ENCODE measurements at places on chromosomes 12 and 14. TPM values are rescaled to one million over a fixed set of nuclear protein-coding genes. Genes with fewer than 3 reads are reported as not detected.

DNA sequence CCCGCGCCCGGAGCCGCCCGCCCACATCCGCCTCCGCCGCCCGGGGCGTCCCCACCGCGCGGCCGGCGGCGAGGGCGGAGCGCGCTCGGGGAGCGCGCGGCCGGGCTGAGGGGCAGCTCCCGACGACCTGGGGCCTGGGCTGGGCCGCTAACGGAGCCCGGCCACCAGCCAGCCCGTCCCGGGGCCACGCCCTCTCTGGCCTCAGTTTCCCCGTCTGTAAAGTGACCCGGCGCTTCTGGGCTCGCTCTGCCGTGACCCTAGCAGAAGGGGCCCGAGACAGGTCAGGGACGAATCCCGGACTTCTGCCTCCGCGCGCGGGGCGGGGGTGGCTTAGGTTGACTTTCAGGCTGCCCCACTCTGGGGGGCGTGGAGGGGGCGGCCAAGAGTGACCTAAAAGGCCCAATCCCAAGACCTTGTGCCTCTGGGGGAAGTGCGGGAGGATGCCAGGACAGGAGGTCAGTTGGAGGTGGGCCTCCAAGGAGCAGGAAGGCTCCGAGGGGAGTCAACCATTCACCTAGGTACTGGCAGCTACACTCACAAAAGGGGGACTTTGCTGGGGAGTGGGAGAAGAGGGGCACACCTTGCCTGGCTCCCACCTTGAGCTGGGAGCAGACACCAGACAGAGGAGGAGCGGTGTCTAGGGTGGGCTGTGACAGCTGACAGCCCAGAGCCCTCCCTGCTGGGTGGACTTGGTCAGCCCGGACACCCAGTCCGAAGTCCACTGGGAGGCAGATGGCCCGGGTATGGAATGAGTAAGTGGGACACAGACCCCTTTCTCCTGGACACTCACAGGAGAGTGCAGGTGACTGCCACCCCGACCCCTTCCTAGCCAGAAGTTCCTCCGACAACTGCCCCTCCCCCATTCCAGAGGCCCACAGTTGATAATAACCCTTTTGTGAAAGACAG is 486 bp upstream of the AKT1 start:
- no peak for DNase-seq

DNA sequence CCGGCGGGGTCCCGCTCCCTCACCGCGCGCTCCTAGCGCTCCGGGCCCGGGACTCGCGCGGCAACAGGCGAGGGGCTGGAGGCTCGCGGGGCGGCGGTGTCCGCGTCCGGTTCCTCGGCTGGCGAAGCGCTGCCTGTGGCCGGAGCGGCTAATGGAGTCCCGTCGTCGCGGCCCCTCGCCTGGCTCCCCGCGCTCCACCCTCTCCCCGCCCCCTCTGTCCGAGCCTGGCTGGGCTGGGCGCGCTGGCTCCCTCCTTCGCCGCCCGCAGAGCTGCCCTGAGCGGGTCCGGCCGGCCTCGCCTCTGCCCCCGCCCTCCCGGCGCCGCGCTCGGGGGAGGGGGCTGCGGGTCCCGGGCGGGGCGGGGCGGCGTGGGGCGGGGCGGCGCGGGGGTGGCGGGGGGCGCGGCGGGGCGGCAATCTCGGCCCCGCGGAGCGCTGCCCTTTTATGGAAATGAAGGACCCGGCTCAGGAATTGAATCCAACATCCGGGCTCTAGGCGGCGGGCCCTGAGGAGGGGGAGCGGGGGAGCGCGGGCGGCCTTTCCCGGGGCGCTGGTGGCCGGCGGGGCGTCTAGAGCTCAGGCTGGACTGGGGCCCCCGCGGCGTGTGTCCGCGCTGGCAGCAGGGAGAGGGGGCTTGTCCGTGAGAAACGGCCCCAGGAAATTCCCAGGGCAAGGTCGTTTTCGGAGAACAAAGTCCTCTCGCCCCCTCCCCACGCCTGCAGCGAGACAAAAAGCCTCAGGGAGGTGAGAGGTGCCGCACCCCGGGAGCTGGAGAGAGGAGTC is at the start of gene FERMT2:
TSS of gene FERMT2 (minus strand) at position 153 of the 783 bp plus-strand sequence. CDS start 482 bp downstream, outside the sequence.
- peak; percentile 58 for DNase-seq

- DNase-seq: no peak
Measured at GRCh38 chr14:81440041-81440440, 39.9 kb upstream of the STON2 start.

DNA sequence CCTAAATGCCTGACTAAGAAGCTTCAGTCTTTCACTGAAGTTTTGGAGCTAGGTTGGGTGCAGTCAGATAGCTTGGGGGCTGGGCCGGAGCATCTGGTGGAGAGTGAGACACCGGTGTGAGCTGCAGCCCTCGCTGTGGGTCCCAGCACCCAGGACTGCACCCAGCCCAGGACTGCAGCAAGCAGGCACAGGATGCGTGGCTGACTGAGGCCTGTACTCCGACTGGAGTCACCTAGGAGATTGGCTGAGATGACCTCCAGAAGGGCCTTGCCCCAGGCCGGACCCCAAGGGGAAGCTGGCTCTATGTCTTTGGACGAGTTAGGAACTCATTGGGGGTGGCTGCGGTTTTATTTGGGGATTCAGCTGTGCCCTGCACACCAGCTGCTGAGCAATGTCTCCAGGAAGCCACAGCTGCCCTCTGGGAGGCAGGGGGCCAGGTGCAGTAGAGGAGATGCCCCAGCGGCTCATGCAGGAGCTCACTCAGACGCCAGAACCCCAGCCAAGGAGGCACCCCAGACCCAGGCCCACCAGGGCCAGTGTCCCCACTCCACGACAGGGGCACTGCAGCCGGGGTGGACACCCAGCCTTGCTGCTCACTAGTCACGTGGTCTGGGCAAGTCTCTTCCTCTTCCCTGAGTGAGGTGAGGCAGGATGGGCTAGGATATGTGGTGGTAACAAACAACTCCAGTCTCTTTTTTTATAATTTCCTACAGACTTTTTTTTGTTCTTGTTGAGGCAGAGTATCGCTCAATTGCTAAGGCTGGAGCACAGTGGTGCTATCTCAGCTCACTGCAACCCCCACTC is 31.8 kb upstream of the RCOR1 start:
- no peak for DNase-seq

DNA sequence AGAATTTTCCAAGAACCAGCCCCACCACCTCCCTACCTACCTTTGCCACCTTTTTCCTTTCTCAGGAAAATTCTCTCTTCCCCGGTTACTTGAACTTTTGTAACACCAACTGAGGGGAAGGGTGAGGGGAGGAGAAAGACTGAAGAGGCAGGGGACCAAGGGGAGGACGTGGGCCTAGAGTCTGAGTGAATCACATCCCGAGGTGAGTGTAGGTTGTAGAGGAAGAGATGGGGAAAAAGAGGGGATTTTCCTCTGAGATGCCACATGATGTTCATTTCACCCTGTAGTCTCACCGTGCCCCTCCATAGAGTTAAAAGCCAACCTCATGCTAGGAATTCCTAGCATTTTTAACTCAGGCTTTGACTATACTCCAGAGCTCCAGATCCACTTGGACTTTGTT is 311.8 kb downstream of the RPAP3 start:
- peak; percentile 41 for DNase-seq

DNA sequence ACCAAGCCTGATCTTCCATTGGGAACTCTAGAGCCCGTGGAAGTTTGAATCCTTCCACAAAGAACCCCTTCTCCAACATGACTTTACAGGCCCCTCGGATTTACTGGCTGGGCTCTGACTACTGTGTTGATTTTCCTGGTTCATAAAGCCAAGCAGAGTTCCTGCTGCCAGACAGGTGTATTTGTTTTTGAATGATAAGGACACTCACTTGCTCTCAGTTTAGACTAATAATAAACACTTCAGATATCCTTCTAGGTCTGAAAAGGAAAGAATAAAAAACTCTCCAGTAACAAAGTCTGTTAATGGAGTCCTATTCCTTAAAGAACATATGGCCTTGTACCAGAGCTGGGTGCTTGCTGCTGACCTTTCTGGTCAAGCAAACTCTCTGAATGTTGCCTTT is 31.0 kb downstream of the SIX1 start:
- DNase-seq: no peak

DNA sequence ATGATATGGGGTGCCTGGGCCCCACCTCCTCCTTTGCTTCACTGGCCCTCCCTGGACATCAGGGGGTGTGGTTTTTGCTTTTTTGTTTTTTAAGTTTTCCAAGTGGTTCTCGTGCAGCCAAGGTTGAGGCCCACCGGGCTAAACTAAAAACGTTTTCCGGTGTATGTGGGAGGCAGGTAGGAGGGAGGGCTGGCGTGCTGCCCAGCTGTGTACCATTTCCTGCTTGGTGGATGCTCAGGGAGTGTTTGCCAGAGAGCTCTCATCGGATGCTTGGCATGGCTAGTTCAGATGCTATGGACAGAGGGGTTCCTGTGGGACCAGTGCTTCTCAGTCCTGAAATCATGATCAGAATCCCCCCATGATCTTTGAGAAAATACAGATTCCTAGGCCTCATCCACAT is 246.4 kb downstream of the CACNA1C start:
- DNase-seq: no peak

GRCh38 chr14:63848890-63849289 is 3.9 kb upstream of the SYNE2 start:
- DNase-seq: no peak

- DNase-seq: no peak
Measured at GRCh38 chr12:4736091-4736490, 15.9 kb downstream of the GALNT8 start.

GRCh38 chr14:31781578-31781977 is 220.4 kb downstream of the NUBPL start:
- DNase-seq: peak; percentile 1

GRCh38 chr14:36771028-36771640 is 109.5 kb downstream of the PAX9 start:
- no peak for DNase-seq

GRCh38 chr14:50047274-50047676 is 69.1 kb downstream of the VCPKMT start:
- no peak for DNase-seq

- DNase-seq: peak; percentile 67
Measured at GRCh38 chr12:94954029-94954685, 49.3 kb downstream of the NDUFA12 start.

GRCh38 chr12:98788396-98788795 is 143.3 kb downstream of the APAF1 start:
- DNase-seq: no peak

- DNase-seq: peak; percentile 81
Measured at GRCh38 chr12:110269622-110270124, 11.4 kb upstream of the ATP2A2 start.

DNA sequence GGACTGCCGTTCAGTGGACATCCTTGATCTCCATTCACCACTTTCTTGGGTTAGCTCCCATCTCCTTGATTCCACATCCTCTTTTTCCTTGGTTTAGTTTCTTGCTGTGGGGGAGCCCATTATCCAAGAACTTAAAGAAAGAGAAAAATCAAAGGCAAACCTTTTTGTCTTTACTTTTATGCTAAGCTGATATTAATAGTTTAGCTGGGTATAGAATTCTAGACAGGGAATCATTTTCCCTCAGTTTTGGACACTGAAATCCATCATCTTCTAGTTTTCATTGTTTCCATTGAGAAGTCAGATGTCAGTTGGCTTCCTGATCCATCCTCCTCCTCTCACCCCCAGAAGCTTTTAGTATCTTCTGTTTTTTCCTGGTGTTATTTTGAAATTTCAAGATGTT is 8.8 kb upstream of the KIF26A start:
- no peak for DNase-seq

DNA sequence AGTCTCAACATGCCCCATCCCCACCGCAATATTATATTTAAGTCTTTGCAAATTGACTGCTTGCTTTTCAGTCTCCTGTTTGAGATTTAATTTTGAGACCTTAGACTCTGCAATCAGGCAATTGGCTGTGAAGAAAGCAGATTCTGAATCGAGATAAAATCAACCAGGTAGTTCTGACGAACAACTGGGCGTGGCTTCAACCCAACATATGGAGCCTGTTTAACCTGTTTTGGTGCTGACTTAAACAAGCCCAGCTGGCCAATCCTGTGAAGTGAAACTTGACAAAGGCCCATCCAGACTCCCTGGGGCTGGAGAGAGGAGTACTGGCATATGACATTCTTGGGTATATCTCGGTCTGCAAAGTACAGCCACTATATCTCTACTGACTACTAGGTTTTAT is 9.8 kb upstream of the CIPC start:
- DNase-seq: no peak

GRCh38 chr12:30827101-30828066 is 72.6 kb upstream of the CAPRIN2 start:
- no peak for DNase-seq

DNA sequence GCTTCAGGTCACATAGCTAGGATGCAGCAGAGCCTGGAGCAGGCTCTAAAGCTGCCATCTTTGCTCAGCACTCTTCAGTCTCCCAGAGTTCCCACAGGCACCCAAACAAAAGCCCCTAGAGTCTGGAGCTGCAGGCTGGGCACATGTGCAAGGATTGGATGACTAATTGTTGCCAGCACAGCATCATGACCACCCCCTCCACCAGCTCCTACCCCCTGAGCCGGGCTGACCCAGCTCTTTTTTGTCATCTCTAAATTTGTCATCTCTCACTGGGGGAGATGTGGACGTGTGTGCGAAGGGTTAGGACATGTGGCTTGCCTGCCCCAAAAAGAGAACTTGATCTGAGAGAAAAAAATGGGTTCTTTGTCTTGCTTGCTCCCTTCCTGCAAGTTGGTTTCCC is 4.3 kb upstream of the MMP19 start:
- peak; percentile 35 for DNase-seq

DNA sequence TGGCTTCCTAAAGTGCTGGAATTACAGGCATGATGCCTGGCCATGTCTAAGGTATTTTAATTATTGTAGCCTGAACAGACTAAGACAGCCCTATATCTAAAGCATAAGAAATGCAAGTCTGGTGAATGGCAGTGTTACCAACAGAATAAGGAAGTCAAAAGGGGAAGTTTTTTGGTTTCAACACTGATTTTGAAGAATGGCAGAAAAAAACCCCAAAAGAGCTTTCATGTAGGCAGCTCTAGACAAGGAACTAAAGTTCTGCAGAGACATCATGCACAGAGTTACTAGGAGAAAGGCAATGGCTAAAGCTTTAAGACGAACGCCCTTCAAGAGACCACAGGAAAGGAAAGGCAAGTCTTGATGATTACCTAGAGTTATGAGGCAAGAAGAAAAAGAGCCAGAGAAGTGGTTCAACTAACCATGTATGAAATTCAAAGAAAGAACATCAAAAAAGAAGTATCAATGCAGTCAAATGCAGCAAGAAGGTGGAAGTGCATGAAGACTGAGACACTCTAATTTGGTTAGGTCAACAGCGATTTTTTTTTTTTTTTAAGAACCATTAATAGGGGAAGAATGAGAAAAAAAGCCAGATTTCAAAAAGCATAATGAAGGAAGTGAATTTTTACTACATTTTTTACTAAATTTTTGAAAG is 50.8 kb downstream of the RPS6KA5 start:
- no peak for DNase-seq

- no peak for DNase-seq
Measured at GRCh38 chr14:64939817-64940190, 2.7 kb downstream of the GPX2 start.

Gene MSI1
- total RNA-seq: 0.57 TPM

Gene EFS
- total RNA-seq: not detected

Gene SYNDIG1L
- total RNA-seq: not detected

Gene GPR65
- not detected for total RNA-seq

Gene NPAS3
- total RNA-seq: 0.41 TPM

Gene PMEL
- total RNA-seq: 1.1 TPM

Gene KLHL33
- total RNA-seq: not detected

Gene OGFOD2
- 12.0 TPM for total RNA-seq

Gene PLEK2
- 4.1 TPM for total RNA-seq

Gene PPM1H
- total RNA-seq: 9.2 TPM

Gene ANKRD33
- not detected for total RNA-seq

Gene STON2
- total RNA-seq: 1.6 TPM

Data from A172 (cell line).